ENCODE measurements at places on chromosomes 2 and 18.

GRCh38 chr2:196607073-196607472 is 32.4 kb upstream of the CCDC150 start:
- DNase-seq: no peak

- peak; percentile 79 for DNase-seq
Observed at GRCh38 chr2:241965931-241966412, 96.4 kb downstream of the RTP5 start.

DNA sequence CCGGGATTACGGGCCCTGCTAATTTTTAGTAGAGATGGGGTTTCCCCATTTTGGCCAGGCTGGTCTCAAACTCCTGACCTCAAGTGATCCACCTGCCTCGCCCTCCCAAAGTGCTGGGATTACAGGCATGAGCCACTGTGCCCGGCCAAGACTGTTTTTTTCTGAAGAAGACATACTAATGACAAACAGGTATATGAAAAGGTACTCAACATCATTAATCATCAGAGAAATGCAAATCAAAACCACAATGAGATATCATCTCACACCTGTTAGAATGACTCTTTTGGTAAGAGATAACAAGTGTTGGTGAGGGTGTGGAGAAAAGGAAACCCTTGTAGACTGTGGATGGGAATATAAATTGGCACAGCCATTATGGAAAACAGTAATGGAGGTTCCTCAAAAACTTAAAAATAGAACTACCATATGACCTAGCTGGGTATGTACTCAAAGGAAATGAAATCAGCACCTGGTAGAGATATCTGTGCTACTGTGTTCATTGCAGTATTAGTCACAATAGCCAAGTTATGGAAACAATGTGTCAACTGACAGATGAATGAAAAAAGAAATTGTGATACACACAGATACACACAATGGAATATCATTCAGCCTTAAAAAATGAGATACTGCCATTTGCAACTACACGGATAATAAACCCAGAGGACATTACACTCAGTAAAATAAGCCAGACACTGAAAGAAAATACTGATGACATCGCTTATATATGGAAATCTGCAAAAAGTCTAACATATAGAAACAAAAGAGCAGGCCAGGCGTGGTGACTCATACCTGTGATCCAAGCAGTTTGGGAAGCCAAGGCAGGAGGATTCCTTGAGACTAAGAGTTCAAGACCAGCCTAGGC is 20.8 kb downstream of the SOS1 start:
- DNase-seq: no peak

GRCh38 chr2:236918545-236918944 is 167.1 kb upstream of the COPS8 start:
- no peak for DNase-seq

GRCh38 chr2:1647417-1648240 is 96.7 kb downstream of the PXDN start:
- no peak for DNase-seq

DNA sequence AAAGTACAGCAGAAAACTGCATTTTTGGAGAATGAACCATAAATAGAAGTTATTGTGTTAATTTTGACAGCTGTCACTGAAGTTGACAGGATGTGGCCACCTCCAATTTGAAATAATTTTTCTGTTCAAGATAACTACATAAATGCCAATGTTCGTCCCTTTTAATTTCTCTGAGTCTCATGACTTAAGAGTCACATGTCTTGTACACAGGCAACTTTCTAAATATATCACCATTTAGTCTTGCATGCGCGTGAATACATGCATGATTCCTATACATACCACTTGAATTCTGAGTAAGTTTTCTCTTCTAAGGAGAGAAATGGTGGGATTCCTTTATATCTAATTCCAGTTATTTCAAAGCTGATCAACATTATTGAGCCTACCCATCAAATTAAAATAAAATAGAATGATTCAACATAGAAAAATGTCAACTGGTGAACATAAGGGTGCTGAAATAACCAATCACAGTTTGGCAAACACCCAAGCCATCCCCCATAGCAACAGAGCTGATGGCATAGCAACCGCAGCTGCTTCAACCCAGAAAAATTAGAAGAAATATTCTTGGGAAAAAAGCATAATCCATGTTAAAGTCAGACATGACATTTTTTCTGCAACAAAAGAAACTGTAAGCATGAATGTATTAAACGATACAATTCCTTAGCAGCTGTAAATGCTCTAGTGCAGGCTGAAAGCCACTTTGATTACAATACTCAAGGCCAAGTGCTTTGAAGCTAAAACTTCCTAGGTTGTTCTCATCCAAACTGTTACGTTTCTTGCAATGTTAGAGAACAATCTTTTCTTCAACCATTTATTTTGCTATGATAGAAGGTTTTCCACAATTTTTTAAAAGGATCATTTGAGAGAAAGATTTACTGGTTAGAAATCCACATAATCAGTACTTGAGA is 282.7 kb downstream of the DLGAP1 start:
- no peak for DNase-seq

DNA sequence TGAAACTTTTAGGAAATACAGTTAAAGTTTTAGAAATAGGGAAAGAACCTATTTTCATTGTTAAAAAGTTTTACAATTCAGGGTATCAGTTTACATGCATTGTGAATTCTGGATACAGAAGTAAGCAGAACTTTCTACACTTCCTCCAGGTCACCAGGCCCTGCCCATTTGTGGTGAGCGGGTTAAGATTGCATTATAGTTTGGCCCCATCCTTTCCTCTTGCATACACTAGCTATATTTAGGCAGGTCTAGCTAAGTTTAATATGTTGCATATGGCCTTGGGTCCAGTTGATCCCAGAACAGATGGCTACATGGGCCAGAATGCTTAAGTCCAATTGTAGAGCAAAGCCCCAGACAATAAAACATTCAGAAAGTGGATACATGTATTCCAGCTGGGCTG is 4.8 kb downstream of the VWA3B start:
- no peak for DNase-seq

DNA sequence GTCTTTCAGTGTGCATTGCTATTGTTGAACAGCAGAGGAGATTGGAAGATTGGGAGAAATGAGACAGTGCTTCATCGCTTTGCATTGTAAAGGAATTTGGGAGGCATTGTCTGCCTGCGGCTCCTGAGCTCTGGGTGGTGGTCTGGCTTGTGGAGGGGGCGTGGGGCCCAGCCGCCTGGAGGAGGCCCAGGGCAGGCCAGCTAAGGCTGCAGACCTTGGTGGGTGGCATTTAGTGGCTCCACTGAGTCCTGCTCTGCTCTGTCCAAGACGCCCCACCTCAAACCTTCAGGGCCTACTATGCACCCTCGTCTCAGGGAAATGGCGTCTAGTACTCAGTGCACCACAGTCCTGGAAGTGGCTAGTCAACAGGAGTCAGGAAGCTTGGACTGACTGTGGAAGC is 5.7 kb upstream of the HS1BP3 start:
- DNase-seq: no peak

GRCh38 chr2:39881494-39881893 is 102.4 kb upstream of the THUMPD2 start:
- DNase-seq: no peak

DNA sequence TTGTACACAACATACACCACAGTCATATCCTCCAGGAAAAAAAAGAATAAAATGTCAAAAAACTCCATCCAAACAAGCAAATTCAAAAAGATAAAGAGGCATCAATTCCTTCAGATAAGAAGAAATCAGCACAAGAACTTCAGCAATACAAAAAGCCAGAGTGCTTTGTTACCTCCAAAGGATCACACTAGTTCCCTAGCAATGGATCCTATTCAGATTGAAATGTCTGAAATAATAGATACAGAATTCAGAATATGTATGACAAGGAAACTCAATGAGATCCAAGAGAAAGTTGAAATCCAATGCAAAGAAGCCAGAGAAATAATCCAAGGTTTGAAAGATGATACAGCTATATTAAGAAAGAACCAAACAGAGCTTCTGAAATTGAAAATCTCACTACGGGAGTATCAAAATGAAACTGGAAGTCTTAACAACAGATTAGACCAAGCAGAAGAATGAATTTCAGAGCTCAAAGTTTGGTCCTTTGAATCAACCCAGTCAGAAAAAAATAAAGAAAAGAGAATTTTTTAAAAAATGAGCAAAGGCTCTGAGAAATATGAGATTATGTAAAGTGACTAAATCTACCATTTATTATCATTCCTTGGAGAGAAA is 80.6 kb downstream of the TRABD2A start:
- no peak for DNase-seq

GRCh38 chr18:60676815-60677214 is 304.2 kb upstream of the MC4R start:
- no peak for DNase-seq

- no peak for DNase-seq
Observed at GRCh38 chr18:21194871-21195771, 46.9 kb upstream of the GREB1L start.

DNA sequence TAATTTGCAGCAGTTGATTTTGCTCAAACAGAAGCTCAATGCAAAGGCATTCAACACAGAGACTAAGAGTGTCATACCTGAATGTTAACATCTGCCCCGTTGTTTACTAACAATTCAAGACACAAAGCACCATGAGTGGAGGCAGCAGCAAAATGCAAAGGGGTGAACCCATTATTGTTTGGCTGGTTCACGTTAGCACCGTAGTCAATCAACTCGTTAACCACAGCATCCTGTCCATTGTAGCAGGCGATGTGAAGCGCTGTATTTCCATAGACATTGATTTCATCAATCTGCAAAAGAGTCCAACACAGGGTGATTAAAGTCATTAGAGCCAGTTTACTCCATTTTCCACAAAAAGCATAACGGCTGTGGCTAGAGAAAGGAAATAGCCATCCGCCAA is 189.3 kb downstream of the ANKRD44 start:
- DNase-seq: no peak

- no peak for DNase-seq
Observed at GRCh38 chr2:36655453-36655852, 41.1 kb upstream of the VIT start.

DNA sequence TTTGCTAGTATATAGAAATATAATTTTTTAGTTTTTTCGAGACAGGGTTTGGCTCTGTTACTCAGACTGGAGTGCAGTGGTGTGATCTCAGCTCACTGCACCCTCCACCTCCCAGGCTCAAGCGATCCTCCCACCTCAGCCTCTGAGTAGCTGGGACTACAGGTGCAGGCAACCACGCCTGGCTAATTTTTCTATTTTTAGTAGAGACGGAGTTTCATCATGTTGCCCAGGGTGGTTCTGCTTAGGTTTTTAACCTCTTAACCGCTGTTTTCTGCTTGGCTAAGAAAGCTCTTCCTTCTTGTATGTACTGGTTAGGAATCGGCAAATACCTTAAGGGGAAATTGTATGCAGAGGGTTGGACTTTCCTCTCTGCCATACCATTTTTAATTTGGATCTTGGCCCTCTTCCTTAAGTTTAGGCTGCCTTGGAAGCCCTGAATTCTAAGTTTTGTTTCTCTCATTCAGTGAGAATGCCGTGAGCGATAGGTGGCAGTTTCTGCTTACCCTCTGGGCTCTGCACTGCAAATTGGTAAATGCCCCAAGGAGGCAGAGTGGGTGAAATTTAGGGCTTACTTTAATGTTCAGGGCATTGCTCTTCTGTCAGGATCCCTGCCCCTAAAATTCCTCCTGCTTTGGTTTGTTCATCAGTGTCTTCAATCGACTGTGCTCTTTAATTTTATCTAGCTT is 32.3 kb downstream of the EML6 start:
- DNase-seq: no peak

DNA sequence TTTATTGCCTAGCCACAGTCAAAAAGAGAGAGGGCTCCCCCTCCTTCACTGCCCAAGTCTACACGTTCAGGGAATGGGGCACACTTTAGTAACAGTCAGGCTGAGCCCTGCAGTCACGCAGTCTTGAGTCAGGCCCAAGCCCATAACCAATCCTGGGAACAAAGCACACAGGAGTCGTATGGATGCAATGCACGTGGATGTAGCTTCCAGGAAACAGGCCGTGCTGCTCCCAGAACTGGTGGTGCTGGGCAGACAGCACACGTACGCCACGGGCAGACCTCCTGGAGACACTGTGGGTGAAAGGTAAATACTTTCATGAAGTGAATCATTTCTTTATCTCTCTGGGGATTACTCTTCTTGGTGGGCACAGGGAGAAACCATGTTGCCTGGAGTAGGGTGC is 30.0 kb upstream of the MBP start:
- DNase-seq: no peak

DNA sequence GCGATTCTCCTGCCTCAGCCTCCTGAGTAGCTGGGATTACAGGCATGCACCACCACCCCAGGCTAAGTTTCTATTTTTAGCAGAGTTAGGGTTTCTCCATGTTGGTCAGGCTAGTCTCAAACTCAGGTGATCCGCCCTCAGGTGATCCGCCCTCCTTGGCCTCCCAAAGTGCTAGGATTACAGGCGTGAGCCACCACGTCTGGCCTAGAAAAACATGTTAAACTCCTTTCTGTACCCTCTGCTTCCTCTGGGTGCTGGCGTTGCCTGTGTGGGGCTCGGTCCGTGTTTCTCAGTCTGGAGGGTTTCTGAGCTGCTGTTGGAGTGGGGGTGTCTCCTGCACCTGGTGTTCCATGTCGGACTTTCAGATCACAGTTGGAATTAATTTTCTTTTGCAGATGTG is 17.9 kb downstream of the LDLRAD4 start:
- DNase-seq: no peak

GRCh38 chr2:226775032-226775509 is 24.5 kb downstream of the IRS1 start:
- DNase-seq: no peak

DNA sequence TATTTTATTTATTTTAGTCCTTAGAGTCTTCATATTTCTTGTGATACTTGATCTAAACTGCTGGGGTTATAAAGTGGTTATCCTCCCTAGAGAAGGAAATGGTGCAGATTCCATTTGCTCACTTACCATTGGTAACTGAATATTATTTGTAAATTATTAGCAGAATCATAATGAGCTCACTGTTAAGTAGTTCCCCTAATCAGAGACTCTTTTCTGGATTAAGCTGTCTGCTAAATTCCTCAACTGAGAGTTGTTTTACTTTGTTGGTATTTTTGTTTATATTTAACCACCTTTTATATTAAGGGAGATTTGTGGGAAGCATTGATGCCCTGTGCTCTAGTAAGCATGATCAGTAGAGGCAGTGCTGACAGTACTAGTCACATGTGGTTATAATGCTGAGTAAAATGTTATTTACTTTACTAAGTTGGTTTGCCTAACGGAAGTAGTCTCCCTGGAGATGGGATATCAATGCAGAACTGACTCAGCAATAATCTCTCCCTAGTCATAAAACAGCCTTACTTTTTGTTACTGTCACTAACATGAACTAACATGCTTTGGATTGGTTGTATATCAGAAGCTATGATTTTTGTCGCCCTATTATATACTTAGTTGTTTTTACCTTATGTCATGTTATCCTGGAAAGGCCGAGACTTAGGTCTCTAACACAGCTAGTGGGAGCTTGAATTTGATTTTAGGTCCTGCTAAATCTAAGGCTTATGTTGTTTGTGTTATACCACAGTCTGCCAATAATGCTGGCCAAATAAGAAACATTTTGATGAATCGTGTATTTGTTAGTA is 166.7 kb downstream of the MCFD2 start:
- no peak for DNase-seq

DNA sequence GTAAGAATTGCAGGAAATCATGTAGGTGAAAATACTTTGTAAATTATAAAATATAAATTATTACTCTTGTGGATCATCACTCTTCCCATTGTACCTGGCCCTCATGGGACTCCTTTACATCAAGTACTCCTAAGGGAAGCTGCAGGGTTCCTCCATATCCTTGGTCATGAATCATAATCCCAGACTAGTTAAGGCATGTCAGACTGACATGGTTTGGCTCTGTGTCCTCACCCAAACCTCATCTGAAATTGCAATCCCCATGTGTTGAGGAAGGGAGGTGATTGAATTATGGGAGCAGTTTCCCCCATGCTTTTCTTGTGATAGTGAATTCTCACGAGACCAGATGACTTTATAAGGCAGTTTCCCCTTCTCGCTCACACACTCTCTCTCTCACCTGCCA is 77.1 kb downstream of the CMPK2 start:
- no peak for DNase-seq
